ENCODE measurements at places on chromosomes 1 and 21. TPM values are rescaled to one million over a fixed set of nuclear protein-coding genes. Genes with fewer than 3 reads are reported as not detected.

Gene SPRR4
- total RNA-seq = not detected

- no peak for DNase-seq
Measured at GRCh38 chr21:25970254-25970930, 200.2 kb downstream of the APP start.

DNA sequence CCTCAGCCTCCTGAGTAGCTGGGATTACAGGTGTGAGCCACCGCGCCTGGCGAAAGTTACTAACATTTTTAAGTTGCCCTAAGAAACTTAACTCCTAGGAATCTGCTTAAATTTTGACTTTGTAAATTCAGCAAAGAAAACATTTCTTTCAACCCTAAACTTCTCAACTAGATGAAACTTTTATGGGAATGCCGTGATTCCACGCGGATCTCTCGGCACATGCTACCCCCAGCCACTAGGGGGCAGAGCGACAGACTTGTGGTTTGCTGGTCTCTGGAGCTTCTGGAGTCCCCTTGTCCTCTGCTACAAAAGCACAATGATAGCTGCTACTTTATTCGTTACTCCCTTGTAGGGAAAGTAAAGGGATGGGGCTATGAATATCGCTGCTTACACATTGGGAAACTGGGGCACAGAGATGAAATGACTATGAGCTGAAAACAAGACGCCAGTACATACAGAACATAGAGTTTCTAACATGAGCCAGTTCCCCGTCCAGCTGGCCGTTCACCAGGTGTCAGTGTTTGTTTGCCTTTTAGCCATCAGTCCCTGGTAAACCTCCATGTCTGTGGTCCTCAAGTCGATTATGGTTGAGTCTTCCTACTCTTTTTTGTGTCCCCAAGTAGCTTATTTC is 114.7 kb downstream of the PBX1 start:
- DNase-seq = no peak

Gene AKNAD1
- total RNA-seq = not detected

Gene RIPPLY3
- not detected for total RNA-seq

DNA sequence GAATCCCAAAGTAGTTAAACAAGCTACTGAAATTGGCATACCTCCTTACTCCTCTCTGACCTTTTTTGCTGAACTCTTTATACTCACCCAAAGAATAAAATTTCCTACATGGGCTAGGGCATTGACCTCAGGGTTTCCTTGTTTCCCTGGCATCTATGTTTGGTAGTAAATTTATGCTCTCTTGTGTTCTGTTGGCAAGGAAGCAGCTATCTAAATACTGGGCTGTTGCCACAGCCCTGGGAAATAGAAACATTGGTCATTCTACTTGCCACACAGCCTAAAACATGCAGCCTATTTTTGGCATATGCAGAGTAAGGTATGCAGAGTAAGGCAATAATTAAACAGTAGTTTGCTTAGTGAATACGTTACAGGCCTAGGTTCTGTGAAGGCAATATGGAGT is 351.4 kb downstream of the HLX start:
- DNase-seq = no peak

DNA sequence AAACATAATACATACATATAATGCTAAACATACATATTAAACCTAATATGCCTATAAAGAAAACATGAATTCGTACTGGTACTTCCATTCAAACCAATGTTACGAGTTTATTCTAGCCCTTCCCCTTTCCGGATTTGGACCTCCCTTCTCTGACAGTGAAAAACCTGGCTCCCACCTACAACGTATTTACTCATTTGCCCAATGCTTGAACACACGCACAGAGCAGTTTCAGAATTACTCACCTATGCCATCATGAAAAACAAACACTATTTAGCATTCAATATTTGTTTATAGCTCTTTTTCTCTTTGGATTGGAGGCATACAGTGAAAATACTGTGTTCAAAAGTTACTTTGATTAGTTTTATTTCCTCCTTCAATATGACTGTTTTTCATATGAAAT is 204.4 kb downstream of the LMX1A start:
- no peak for DNase-seq

All from ascending aorta (tissue), 2 donors.